C1 segment of cervical spinal cord (tissue), 14 donors: ENCODE measurements at places on chromosomes 5 and 9.
A peak's percentile ranks its signal among the peaks of the same experiment; 100 is the strongest.

GRCh38 chr5:116970318-116970717 is 395.7 kb upstream of the SEMA6A start:
- no peak for DNase-seq

DNA sequence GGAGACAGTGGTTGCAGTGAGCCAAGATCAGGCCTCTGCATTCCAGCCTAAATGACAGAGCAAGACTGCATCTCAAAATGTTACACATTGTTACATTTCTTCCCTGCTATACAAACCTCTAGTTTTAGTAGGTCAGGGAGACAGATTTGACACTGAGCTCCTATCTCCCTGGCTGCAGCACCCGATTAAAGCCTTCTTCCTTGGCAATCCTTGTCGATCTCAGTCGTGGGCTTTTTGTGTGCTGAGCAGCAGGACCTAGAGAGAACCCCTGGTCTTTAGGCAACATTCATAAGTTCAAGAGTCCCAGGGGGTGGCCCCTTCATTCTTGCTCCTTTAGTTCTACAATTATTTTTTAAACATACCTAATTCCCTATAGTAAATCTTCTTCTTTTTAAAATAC is 13.0 kb downstream of the SERINC5 start:
- DNase-seq: no peak

- no peak for DNase-seq
Measured at GRCh38 chr9:89886281-89886700, 281.5 kb downstream of the GADD45G start.

- DNase-seq: no peak
Measured at GRCh38 chr5:56396634-56397033, 163.5 kb upstream of the ANKRD55 start.

GRCh38 chr9:111868475-111868874 is 28.1 kb upstream of the UGCG start:
- DNase-seq: no peak

DNA sequence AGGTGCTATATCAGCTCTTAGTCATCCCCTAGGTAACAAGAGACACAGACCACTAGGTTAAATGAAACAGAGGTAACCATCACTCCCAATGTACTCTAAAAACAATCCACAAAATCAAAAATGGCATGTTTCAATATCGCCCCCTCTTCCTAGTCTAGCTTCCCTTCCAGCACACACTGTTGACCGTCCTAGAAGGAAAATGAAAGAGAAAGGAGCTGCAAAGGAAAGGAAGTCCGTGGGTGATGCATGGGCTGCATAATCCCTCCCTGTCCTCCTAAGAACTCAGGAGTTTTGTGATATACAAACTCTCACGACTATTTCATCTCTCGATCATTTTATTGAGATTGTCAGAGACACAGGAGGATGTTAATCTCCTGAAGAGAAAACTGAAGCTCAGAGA is 101.6 kb downstream of the RFK start:
- DNase-seq: no peak

- DNase-seq: no peak
Measured at GRCh38 chr5:142316681-142317080, 8.1 kb downstream of the SPRY4 start.

DNA sequence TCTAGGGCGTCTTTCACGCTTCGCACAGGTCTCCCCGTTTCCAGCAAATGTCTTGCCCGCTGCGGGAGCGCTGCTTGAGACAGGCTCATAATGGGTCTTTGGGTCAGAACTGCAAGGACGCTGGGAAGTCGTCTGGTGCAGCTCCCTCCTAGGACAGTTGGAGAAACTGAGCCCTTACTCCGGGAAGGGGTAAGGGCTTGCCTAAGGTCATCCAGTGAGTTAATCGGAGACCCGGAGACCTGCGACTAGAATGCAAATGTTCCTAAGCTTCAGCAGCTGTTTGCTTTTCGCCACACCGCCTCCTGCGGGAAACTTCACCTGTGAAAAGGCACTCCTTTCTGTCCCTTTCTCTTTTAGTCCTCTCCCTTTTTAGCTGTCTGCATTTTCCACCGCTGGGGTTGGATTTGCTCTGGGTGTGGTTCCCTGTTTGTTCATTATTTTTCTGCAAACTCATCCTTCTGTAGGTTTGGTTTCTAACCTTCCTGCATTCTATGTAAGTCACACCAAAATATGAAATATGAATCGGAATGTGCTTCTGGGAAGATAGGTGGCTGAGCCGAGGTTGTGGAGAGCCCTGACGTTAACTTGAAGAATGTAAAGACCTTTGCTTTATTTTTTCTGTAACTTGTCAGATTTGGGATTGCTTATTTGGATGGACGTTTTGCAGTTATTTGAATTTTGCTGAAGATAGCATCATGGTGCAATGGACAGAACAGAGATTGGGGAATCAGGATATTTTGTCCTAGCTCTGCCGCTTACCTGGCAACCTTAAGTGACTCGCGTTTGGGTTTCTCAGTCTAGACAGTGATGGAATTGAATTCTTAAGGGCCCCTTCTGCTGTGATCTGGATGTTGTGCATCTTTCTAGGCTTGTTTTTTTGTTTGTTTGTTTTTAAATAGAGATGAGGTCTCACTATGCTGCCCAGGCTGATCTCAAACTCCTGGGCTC is 909 bp downstream of the SLC36A1 start:
- DNase-seq: peak; percentile 52
